ENCODE measurements at places on chromosomes 7 and 10. TPM values are rescaled to one million over a fixed set of nuclear protein-coding genes. Genes with fewer than 3 reads are reported as not detected.

Gene BLNK
- total RNA-seq: not detected

Gene LRIT1
- total RNA-seq: not detected

Gene INSIG1
- total RNA-seq: 14.2 TPM

Gene OPTN
- total RNA-seq: 59.1 TPM

Gene STN1
- 24.0 TPM for total RNA-seq

Gene TSPAN12
- 0.38 TPM for total RNA-seq

Gene PLAC9
- not detected for total RNA-seq

Gene EZH2
- total RNA-seq: 21.0 TPM

Gene NODAL
- total RNA-seq: not detected

Gene INHBA
- 0.21 TPM for total RNA-seq

Gene CREB5
- 4.4 TPM for total RNA-seq

Gene SYPL1
- total RNA-seq: 87.8 TPM

Gene DPP6
- not detected for total RNA-seq

Gene AKR1C4
- total RNA-seq: 0.18 TPM

Gene IMMP2L
- 22.4 TPM for total RNA-seq
